ENCODE measurements at places on chromosomes 5 and 9.

- DNase-seq: no peak
These were observed 26.4 kb upstream of the NOTCH1 start for GRCh38 chr9:136572003-136572827.

- no peak for DNase-seq
These were observed 15.0 kb downstream of the GALNT10 start for GRCh38 chr5:154205441-154206117.

GRCh38 chr5:73296772-73297171 lies 123.8 kb downstream of the TMEM174 start:
- DNase-seq: no peak

GRCh38 chr9:113274474-113275156 lies 757 bp downstream of the CDC26 start:
- DNase-seq: peak; percentile 65

DNA sequence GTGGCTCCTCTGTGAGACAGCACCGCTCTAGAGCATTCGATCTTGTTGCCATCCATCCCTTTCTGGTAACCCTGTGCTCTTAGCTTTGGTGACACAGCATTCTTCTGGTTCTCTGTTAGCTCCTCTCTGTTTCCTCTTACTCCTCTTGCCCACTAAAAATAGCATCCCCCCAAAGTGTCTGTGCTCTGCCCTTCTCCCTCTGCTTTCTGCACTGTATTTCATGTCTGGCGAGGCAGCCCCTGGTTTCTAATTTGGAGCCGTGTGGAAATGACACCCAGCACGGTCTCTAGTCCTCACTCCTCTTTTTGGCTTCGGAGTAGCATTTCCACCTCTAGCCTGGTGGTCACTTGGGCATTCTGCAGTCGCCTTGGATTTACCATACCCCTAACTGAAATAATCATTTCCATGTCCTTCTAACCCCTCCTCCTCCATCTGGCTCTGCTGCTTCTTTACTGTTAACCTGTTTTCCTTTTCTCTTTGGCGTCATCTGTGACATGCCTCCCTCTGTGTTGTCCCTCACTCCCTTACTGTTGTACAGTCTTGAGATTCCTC lies 23.8 kb downstream of the NPR3 start:
- DNase-seq: no peak

DNA sequence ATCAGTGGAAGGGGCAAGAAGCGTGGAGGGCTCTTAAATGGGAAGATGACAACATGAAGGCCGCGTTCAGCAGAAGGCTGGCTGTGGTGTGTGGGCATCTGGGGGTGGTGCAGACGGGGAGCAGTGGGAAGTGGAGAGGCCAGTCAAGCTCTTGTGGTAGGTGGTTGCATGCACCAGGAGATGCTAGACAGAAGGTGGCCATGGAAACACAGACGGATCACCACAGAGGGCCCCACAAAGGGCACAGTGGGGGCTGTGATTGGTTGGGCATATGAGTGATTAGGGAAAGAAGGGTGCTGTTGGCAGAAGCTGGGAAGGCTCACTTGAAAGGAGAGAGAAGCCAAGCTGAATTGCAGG lies 14.7 kb downstream of the MTMR12 start:
- no peak for DNase-seq

DNA sequence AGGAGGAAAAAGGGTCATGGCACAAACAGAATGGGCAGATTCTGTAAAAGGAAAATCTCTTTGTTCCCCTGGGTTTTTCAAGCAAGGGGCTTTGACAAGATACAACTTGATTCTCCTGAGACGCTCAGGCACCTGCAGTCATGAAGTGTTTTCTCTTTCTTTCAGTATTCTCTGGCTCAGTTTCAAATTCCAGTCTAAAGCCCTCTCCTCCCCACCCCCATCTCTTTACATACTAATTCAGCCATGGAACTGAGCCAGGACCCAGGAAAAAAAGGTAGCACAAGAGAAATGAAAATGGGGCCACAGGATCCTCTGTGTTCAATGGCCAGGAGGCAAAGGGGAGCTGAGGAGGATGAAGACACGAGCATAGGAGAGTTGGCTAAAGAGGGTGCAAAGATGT lies 408.4 kb downstream of the SPOCK1 start:
- DNase-seq: peak; percentile 78

GRCh38 chr5:79413112-79413511 lies 100.8 kb downstream of the HOMER1 start:
- DNase-seq: no peak

GRCh38 chr5:5276430-5276829 lies 136.3 kb downstream of the ADAMTS16 start:
- no peak for DNase-seq

- no peak for DNase-seq
These were observed 480.9 kb upstream of the PAPPA start for GRCh38 chr9:115672477-115673316.

- no peak for DNase-seq
These were observed 1138.2 kb downstream of the TAF11L14 start for GRCh38 chr5:18772475-18772874.

DNA sequence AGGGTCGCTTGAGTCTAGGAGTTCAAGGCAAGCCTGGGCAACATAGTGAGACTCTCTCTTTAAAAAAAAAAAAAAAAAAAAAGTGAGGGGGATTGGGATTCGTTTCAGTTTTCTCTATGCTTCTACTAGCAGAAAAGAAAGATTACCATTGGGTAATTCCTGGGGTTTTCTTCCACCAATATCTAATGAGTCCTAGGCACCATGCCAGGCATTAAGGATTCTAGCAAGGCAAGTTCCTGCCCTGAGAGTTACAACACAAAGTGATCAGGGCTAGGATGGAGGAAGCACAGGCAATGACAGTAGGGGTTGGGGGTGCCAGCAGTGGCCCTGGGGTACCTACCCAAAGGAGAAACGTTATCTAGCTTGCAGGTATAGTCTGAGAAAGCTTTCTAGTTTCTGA lies 90.8 kb downstream of the PCDH1 start:
- no peak for DNase-seq

DNA sequence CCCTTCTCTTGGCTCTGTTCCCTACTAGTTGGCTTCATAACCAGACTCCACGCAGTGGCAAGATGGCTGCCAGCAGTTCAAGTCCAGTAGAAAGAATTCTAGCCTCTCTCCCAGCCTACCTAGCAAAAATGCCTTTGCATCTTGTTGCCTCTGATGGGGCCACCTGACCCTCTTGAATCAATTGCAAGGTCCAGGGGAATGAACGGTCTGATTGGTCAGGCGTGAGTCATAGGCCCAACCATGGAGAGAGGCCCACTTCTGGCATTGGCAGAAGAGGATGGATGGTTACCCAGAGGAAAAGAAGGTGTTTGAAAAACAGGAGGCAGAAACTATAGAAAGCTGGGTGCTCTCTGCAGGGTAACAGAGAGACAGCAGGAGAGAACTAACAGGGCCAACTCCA lies 622.6 kb downstream of the CCDC171 start:
- no peak for DNase-seq

- DNase-seq: no peak
These were observed 200.6 kb downstream of the DCP2 start for GRCh38 chr5:113177225-113177624.

DNA sequence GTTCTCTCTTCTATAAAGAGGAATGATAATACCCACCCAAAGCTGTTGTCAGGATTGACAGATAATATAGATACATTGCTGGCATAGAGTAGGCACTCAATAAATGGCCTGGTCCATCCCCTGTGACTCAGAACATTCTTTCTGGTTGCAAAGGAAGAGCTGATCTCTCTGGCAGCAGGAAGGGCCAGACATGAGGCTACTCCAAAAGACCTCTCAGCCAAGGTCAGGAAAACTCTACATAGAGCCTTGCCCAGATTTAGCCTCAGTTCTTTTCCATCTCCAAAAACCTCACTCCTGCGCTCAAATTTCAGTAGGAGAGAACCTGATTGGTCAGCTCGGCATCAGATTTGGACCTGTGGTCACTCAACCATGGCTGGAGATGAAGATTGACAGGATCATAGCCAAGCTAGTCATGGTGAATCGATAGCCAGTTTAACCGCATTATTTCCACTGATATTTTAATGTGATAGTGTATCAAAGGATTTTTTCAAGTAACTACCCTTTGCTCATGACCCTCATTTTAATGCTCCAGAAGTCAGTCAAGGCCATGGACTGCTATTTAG lies 319.6 kb downstream of the DRD1 start:
- DNase-seq: no peak

DNA sequence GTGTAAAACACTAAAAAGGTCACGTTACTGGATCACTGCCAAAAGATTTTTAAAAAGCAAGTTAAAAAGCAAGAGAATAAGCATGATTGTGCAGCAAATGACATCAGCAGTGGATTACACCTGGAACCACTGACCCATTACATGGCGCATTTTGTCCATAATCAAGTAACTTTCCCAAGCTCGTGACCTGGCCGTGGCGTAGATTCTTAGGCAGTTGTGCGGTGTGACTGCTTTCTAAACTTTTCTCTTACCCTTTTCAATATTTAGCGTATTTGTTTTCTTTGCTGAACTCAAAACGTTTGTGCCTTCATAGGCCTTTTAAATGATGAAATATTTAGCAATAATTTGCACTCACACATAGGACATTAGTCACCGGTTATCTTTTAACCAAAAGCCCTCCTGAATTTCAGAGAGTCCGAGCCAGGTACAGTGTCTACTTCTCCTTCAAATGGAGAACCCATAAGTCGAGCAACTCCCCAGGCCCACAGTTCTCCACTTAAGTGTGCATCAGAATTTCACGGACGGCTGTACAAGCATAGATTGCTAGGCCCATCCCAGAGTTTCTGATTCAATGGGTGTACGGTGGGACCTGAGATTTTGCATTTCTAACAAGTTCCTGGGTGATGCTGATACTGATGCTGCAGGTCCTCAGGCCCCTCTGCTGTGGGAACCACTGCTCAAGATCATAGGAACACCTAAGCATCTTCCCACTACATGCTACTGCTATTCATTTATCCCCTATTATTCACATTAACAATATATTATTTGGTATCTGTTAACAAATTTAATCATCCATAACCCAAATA lies 144.4 kb downstream of the GLIS3 start:
- DNase-seq: no peak

GRCh38 chr9:122463828-122464632 lies 13.7 kb downstream of the OR1J1 start:
- DNase-seq: peak; percentile 78

GRCh38 chr9:101832486-101832885 lies 94.0 kb upstream of the GRIN3A start:
- no peak for DNase-seq

DNA sequence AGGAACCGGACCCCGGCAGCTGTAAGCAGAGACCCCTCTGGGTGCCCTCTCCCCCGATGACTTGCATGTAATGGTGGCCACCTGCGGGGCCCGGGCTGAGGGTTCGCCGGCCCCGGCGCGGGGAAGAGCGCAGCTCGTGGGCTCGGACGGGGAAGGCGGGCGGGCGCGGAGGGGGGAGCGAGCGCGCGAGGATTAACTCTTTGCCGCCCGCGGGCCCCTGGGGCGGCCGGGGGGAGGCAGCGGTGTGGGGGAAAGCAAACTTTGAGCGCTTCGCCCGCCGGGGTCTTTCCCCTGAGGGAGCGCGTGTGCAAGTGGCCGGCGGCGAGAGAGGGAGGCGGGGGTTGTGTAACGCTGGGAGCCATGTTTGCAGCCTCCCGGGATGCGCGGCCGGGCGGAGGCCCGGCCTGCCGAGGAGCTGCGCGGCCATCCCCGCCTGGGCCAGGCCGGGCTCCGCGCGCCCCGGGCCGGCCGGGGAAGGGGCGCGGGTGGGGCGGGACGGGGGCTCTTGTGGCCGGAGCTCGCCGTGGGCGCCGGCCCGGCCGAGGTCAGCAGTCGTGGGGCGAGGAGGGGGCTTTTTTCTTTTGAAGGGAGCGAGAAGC lies 547 bp downstream of the ANP32B start:
- peak; percentile 21 for DNase-seq

DNA sequence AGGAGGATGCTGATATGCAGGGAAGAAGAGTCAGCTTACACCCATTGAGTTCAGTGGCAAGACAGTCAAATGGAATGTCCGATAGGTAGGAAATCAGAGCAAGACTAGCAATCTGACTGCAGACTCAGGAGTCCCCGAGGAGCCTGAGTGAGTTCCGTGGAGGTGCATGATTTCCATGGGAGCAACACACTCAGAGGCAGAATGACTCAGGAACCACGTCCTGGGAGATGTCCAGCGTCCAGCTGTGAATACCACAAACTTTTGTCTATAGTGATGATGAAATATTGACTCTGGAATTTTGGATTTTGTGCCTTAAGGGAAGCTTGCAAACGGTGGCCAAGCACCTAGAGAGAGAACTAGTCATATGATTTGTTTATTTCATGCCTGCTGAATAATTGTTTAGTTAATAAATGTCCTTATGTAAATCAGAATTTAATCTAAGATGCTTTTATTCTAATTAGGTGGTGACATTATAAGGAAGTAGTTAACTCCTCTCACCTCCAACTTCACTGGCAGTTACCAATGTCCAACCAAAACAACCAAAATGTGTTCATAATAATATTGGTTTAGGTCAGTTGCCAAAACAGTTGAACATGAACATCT lies 100.4 kb downstream of the PDE4D start:
- no peak for DNase-seq

DNA sequence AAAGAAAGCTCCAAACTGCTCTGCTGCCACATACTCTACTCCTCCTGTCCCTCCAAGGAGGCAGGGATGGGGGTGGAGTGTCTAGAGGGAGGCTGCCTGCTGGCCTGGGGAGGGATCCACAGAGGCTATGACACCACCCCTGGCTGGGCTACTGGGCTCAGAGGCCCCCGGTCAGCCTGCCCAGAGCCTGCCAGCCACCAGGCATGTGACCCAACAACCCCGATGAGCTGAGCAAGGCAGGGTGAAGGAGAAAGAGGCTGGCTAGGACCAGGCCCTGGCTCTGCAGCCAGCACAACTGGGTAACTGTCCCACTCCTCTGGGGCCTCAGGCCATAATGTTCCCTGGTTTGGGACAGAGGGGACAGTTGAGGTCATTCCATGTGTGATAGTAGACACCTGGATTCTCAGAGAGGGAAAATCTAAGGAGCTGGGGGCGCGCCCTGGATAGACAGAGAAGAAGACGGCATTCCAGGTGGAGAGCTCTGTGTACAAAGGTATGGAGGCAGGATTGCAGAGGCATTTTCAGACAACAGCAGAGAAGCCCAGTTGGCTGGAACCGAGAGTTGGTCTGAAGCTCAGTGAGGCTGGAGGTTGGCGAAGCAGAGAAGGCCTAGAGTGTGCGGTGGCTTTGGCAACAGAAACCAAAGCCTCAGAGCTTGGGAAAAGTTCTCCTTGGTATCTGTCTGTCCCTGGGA lies 33.8 kb upstream of the IL17B start:
- no peak for DNase-seq

DNA sequence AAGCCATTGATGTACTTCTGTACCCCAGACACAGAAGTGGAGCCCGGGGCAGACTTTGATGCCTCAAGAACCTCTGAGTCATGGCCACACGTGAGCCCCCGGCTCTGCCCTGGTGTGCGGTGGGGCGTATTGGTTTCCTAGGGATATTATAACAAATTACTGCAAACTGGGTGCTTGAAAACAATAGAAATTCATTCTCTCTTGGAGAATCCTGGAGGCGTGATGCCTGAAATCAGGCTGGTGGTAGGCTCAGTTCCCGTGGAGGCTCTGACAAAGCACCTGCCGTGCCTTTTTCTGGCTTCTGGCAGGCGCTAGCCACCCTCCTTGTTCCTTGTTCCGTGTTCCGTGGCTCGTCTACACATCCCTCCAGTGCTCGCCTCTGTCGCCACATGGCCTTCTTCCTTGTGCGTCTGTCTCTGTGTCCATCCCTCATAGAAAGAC lies 24.2 kb downstream of the NEK6 start:
- DNase-seq: no peak
